Caki2 (cell line): ENCODE measurements at places on chromosomes 11 and 22.

DNA sequence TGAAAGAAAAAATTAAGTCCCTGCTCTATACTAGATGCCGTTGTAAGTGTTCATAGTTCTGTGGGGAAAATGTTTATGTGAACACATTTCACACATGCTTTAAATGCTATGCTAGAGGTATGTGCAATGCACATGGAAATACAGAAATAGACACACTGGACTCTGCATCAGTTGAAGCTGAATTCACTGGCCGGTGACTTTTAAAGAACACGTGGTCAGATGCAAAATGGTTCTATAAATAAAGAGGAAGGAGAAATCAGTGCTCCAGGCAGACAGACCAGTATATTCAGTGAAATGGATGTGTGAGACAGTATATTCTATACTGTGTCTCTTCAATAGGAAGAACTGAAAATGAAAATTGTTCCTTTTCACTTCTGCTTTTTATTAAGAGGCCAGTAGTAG is 29.9 kb downstream of the TRPC6 start:
- DNase-seq: no peak

- no peak for DNase-seq
Measured at GRCh38 chr11:10005955-10006525, 288.0 kb downstream of the SBF2 start.

DNA sequence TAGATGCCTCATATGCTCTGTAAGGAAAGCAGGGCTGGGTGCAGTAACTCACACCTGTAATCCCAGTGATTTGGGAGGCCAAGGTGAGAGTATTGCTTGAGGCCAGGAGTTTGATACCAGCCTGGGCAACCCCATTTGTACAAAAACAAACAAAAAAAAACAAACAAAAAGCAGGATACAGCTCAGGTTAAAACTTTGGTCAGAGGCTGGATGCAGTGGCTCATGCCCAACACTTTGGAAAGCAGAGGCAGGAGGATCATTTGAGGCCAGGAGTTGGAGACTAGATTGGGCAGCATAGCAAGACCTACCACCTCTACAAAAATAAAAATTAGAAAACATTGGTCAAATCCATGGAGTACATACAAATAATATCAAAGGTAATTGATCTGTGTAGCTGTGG is 7.9 kb downstream of the CUL5 start:
- DNase-seq: no peak

GRCh38 chr11:693887-694562 is 997 bp downstream of the DEAF1 start:
- no peak for DNase-seq

DNA sequence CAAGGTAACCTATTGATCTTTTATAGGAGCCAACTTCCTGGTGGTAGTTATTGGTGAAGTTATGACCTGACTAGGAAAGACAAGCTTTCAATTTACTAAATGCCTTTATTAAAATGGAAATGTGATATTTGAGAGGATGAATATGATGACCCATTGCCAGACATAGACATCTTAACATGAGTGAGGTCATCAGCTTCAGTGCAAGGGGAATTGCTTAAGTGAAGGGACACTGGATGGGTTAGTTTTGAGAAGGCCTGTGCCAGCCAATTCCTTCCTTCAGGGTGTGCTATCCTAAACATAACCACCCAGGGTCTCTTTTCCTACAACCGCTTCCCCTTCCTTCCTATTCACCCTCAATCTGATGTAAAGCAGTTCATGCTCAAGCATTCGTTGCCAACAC is 21.5 kb downstream of the NAV2 start:
- no peak for DNase-seq

DNA sequence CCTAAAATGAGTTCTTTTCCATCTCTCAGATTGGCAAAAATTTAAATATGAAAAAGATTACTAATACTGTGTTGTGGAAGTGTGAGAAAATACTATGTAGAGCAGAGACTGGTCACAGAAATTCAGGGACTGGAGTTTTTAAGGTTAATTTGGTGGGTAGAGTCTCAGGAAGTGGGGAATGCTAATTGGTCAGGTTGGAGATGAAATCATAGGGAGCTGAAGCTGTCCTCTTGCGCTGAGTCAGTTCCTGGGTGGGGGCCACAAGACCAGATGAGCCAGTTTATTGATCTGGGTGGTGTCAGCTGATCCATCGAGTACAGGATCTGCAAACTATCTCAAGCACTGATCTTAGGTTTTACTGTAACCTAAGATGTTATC is 29.4 kb upstream of the TMEM86A start:
- no peak for DNase-seq

DNA sequence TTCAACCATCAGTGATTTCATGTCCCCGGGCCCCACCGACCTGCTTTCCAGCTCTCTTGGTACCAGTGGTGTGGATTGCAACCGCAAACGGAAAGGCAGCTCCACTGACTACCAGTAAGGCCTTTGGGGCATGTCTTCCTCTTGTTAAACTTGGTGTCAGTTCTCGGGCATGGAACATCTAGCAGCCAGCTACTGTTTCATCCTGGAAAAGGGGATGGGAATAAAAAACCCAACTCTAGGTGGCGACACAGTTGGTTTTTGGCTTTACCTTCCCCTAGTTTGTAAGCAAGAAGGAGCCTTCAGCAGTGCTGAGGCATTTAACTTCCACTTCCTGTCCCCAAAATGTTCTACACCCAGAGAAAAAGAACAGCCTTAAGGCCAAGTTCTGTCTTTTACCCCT is 76.7 kb downstream of the BMAL1 start:
- no peak for DNase-seq

DNA sequence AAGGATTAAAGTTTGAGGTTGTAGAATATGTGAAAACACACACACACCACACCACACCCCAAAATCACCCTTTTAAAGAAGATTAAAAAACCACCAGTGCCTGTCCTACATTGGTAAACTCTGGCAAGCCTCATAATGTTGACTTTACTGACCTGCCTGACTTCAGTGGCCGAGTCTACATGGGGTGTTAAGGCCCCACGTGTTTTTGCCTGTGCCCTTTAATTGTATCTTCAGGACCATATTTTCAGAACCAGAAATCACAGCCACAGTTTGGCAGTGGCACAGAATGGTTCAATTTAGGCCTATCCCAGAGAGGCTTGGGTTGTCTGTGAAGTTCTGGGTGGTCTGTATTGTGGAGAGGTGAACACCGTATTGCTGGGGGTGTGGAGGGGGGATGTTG is 33.4 kb downstream of the ZBTB16 start:
- no peak for DNase-seq

DNA sequence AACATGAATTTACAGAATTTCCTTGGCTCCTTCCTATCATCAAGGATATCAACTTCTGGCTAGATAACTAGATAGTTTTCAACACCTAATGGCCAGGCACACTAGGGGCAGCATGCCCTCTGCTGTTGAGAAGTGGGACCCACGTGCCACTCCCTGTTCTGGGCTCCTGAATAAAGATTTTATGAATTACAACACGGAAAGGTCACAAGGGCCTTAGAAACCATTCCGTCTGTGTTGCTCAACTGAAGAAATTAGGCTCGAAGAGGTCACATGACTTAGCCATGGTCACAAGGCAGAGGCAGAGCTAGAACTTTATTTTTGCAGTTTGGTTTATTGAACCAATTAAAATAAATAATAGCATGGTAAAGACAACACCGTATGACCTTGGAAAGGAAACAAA is 36.0 kb downstream of the PRCP start:
- peak; percentile 59 for DNase-seq

DNA sequence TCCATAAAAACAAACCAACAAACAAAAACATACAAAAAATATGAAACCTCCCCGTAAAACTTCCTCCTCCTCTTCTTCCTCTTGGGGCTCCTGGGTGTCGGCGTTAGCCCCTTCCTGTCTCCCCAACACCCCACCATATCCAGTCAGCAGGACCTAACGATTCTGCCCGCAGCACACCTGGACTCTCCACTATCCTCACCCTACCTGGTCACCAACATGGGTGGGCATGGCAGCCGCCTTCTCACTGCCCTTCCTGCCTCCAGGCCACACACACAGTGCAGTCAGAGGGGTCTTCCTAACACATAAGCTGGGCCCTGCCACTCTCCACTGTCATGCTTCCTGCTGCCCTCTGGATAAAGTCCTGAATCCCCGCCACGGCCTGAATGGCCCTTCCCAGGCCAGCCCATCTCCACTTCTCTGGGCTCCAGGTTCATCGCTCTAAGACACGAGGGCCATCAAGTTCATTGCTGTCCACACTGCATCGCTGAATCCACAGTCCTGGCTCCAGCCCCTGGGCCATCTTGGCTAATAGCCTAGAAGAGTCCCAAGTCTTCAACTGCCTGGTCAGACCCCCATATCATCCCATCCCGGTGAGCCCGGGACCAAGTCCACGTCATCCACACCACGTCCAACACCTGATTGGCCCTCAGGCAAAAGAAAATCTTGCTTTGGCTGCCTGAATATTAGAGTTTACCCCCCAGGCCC is 76.2 kb downstream of the IGLL1 start:
- no peak for DNase-seq

- peak; percentile 50 for DNase-seq
Measured at GRCh38 chr11:85947431-85948272, 92.5 kb downstream of the CCDC83 start.

DNA sequence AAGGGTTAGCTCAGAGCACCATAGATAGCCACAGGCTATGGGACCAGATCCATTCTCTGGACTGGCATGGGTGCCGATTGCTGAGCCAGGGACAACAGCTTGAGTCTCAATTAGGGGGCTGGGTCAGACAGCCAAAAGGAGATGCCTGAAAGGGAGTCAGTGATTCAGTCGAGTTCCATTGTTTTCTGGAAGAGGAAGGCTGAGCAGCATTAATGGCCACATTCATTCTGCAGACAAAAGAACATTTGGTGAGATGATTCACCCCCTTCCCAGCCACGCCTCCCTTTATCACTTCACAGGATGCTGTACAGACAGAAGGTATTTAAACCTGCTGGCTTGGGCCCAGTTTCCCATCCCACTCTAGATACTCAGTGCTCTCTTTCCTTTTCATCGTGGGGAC is 131.9 kb downstream of the ADAMTS15 start:
- DNase-seq: peak; percentile 28

GRCh38 chr11:63251312-63251711 is 7.9 kb upstream of the SLC22A25 start:
- DNase-seq: no peak

DNA sequence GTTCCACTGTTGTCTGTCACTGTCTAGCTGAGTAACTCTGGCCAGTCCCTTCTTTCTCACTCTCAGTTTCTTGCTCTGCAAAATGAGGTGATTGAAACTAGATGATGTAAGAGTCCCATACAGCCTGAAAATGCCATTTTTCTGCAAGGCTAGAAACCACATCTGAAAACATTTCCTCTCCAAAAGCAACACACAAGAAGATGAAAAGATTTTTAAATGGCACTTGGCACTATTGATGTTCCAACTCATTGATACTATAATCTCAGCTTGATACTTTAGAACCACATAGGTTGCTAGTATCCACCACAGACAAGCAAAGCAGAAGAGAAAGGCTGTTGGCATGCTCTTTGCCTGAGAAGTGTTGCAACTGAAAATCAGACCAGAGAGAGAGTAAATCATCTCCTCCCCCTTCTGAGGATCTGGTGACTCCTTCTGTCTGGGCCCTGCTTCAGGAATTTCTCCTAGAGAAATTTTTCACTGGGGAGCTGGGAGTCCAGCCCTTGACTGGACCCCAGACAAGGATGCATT is 1217.9 kb downstream of the LRRC4C start:
- DNase-seq: no peak

DNA sequence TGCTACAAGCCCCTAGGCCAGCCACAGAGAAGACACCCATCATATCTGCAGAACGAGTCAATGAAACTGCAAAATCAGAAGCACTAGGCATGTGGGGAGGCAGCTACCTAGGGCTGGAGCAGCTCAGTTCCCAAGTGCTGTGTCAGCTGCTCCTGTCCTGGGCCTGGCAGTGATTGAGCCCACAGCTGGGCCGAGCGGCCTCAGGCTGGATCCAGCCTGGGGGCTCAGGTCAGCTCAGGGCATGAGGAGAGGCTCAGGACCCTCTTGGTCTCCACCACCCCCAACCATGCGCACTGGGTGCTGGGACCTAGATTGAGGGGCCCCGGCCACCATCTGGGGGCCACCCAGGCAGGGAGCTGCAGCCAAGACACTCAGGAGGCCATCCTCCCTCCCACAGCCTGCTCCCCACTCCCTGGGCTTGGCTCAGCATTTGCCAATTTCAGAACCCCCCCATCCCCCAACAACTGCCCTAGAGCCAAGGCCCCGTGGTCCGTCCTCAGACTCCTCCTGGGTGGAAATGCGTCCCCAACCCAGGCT is 2.4 kb upstream of the TNNT3 start:
- DNase-seq: no peak

- no peak for DNase-seq
Measured at GRCh38 chr22:26527167-26527566, 14.9 kb upstream of the TFIP11 start.

DNA sequence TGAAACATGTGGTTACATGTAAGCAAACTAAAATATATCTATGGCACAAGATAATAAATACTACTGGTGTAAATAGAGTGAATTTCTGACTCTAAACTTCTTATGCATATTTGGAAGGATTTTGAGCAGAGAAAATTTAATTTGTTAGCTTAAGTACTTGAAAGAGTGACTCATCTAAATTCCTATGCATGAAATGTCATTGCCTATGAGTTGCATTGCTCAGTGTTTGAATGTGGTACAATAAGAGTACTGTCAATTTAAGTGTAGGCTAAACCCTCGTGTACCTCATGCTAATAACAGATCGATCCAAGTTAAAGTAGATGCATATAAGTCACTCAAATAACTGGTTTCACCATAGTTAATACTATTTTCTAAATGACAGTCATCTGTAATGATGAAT is 5.3 kb upstream of the CARD18 start:
- no peak for DNase-seq

DNA sequence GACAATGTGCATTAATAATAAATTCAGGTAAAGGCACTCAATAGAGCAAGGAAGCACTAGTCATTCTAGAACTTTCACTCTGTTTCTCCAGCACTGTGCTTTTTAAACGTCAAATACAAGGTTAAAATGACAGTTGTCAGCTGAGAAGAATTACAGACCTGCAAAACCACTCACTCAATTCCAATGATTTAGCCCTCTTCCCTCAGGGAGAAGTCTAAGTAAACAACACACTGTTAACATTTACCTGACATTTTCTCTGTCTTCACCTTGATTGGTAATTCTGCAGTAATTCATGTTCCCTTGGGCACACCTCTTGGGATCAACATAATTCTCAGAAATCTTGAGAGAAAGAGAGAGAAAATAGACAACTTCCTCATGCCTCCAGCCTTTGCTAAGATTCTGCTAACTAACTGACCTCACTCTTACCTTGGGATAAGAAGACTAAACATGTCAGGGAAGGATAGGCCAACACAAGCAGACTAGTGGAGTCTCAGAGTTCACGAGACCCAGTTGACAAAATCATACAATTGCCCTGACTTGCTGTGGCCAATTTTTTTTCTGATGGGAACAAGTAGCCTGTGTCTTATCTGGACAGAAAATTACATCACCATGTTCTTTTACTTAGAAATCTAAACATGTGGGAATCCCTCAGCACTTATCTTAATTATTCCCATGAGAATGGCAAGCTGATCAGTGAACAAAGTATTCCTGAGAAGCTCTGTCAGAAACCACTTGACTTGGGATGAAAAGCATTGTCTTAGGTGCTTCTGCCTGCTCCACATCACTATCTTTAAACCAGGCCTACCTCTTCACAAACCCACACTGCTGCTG is 516.8 kb upstream of the FAT3 start:
- DNase-seq: no peak
